ENCODE measurements at places on chromosomes 13 and 19.

DNA sequence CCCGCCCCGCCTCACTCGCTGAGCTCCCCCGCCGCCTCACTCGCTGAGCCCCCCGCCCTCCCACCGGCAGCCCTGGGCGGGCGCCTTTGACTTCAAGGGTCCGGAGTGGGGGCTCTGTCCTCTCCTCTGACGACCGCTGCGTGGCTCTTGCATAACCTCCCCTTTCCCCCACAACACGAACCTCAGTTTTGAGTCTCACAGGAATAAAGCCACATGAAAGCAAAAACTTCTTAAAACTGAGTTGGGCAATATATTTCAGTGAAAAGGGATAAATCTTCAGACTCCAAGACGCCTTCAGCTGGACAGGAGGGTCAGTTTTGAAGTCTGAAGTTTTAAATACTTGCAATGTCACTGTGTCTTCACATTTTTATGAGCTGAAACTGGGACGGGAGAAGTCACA is 70.6 kb upstream of the C13orf46 start:
- DNase-seq: no peak

DNA sequence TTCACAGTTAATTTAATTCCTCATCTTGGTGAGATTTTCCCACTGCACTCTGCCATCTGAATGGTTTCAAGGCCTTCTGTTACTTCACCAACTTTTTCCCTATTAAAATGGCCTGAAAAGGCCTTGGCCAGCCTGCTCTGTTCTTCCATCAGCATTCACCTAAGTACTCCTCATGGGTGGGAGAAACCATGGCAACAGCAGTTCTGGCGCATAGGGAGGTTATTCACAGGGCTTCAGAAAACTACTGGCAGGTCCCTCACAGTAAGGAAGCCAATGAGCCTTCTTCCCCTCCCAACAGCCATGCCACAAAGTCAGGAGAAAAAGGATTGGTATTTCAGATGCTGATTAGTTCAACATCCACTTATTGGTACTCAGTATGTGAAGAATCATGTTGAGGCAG is 17.2 kb upstream of the GJB2 start:
- DNase-seq: no peak

DNA sequence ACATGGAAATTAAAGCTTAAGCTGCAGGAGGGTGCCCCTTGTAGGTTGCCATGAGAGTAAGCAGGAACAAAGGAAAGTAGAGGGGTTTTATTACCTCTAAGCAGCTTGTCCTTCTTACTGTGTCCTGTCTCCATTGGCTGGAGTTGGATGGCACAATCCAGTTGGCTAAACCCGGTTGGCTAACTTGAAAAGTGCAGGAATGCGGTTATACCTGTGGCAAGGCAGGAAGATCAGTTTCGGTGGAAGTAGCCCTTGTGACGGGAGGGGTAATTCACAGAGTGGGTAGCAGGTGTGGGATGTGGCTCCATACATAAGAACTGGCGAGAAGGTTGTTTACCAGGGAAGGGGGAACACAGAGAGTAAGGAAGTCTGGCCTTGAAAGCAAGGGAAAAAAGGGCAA is 3.2 kb downstream of the ZNF726 start:
- DNase-seq: no peak

DNA sequence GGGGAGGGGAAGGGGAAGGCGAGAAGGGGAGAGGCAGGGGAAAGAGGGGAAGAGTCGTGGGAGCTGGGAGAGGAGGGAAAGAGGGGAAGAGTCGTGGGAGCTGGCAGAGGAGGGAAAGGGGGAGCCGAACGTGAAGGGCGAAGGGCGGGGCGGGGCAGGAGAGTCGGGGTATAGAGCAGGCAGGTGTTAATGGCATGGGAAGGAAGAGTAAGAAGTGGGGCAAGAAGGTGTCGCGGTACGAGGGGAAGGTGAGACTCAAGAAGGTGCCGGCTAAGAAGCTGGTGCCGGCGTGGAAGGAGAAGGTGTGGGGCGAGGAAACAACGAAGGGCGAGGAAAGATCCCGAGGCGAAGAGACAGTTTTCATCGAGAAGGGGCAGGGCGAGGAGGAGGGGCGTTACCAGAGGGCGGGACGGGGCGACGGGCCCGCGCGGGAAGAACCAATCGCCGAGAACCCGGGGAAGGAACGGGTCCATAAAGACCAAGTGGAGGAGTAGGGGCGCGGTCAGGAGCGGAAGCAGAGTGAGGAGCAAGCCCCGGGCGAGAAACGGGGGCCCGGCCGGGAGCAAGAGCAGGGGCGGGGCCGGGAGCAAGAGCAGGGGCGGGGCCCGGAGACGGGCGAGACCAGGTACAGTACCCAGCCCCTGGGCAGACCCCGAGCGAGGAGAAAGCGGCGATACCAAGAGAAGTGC is 463 bp downstream of the CATSPERG start:
- peak; percentile 99 for DNase-seq

GRCh38 chr19:1651568-1652291 is 685 bp downstream of the TCF3 start:
- peak; percentile 32 for DNase-seq

- no peak for DNase-seq
Measured at GRCh38 chr19:12638611-12639182, 27.8 kb downstream of the MAN2B1 start.

DNA sequence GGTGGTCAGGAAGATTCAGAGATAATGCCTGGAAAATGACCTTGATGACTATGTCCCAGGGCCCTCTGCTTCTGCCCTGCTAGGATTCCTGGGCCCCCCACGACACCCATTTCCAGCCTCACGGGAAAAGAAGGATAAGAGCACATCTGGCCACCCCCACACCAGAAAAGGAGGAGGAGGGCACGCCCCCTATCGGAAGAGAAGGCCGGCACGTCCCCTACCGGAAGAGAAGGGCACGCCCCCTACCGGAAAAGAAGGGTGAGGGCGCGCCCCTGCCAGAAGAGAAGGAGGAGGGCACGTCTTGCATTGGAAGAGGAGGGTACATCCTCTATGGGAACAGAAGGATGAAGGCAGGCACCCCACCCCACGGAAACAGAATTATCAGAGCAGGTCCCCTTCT is 84.3 kb downstream of the IER2 start:
- DNase-seq: peak; percentile 64

DNA sequence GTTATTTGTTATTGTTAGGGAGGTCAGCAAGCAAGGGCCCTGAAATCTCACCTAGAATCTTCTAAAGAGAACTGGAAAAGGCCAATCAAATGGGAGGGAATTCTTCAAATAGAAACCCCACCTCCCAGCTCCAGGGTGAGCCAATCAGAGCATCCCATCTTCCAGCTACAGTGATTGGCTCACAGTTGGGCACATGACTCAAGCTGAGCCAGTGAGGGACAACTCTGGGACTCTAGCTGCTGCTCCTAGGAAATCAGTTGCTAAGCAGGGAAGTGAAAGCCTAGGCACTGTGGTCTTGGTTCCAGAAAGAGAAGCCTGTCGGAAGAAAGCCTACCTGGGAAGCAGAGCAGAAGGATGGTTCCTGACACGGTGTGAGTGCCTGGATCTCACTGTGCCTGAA is 13.4 kb downstream of the TM6SF2 start:
- DNase-seq: no peak

DNA sequence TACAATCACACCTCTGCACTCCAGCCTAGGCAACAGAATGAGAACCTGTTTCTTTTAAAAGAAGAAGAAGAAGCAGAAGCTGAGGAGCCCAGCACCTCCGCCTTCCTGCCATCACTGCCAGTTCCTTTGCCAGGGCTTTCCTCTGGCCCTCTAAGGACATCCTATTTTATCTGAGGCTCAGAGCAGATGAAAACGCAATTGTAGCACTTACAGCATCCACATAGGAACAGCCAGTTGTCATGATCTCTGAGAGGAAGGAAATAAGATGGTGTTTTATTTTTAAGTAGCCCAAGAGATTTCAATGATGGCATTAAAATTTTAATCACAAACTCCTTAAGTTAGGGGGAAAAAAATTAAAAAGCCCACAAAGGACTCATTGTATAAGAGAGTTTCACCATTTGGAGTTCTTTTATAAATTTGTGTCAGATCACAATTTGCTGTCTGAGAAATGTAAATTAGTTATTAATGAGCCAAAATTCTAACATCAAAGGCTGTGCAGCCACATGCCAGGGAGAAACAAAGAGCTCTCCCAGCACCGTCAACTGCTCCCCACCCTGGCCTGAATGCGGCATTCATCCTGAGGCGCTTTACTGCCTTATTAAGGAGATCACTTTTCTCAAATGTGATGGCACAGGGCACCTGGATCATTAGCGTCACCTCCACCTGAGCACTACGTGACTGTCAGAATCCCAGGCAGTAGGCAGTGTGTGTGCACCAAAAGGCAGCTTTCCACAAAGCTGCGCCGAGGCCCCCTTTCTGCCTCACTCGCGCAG is 393.0 kb downstream of the FOXO1 start:
- DNase-seq: no peak

- DNase-seq: no peak
Measured at GRCh38 chr13:92649140-92649813, 577.3 kb upstream of the GPC6 start.

DNA sequence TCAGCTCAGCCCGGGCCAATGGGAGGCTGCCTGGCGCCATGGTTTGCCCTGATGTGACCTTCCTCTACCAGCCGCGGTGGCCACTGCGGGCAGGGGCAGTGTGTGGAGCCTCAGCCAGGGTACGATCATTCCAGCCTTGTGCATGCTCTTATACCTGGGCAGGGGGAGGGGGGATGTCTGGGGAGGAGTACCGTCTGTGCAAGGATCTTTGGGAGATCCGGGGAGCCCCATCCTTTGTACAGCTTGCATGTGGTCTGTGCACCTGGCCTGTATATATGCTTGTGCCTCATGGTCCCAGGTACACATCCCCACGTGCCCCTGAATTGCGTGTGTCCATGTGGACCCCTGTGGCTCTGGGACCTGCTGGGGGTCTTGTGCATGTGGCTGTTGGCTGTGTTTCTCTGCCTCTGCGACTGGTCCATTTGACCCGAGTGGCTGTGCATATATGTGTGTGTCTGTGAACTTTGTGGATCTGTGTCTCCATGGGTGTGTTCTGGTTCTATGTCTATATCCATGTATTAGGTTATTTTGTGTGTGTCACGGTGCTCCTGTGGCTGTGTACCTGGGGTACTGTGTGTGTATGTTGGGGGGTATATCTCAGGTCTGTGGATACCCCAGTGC is 12.8 kb upstream of the NANOS3 start:
- DNase-seq: no peak

- peak; percentile 63 for DNase-seq
Measured at GRCh38 chr19:33311326-33311682, 9.0 kb upstream of the CEBPA start.

DNA sequence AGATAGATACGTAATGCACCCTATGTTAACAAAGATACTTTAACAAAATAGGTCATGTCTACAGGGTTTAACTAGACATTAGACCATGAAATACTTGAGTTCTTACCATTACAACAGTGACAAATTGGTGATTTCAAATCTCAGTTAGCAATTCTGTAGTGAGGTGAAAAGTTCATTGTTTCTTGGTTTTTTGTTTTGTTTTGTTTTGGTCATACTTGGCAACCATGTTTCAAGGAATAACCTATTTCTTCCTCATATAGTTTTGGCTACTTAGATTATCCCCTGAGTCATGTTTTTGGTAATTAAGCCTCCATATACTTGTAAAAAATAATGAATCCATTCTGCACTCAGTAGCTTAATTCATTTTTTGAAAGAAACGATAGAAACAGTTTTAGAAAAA is 1200.4 kb downstream of the DIAPH3 start:
- DNase-seq: no peak

DNA sequence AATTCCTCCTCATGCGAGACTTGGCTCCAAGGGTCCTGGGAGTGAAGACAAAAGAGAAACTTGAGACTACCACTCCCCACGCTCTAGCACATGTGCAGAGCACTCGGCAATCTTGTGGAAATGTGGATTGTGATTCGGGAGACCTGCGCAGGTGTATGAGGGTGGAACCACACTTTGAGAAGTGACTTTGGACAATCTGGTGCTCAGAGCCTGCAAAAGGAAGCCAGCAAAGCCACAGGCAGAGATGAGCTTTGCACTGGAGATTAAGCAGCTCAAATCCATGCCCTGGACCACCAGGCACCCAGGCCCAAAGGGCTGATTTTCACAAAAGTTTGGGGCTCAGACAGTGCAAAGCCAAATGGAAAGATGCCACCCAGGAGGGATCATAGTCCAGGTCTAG is 162.5 kb upstream of the TSHZ3 start:
- DNase-seq: no peak

DNA sequence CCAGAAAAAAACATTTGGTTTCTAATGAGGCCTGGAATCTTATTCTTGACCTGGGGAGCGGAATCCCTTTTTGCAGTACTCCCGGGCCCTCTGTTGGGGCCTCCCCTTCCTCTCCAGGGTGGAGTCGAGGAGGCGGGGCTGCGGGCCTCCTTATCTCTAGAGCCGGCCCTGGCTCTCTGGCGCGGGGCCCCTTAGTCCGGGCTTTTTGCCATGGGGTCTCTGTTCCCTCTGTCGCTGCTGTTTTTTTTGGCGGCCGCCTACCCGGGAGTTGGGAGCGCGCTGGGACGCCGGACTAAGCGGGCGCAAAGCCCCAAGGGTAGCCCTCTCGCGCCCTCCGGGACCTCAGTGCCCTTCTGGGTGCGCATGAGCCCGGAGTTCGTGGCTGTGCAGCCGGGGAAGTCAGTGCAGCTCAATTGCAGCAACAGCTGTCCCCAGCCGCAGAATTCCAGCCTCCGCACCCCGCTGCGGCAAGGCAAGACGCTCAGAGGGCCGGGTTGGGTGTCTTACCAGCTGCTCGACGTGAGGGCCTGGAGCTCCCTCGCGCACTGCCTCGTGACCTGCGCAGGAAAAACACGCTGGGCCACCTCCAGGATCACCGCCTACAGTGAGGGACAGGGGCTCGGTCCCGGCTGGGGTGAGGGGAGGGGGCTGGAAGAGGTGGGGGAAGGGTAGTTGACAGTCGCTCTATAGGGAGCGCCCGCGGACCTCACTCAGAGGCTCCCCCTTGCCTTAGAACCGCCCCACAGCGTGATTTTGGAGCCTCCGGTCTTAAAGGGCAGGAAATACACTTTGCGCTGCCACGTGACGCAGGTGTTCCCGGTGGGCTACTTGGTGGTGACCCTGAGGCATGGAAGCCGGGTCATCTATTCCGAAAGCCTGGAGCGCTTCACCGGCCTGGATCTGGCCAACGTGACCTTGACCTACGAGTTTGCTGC is at the start of gene ICAM4:
ICAM4 (plus strand) TSS at position 153 of the 935 bp plus-strand sequence; CDS start at position 211, 58 bp downstream.
- DNase-seq: peak; percentile 74

- no peak for DNase-seq
Measured at GRCh38 chr19:424546-424945, 15.6 kb upstream of the C2CD4C start.

- DNase-seq: peak; percentile 89
Measured at GRCh38 chr13:98927951-98928927, 49.6 kb downstream of the DOCK9 start.

DNA sequence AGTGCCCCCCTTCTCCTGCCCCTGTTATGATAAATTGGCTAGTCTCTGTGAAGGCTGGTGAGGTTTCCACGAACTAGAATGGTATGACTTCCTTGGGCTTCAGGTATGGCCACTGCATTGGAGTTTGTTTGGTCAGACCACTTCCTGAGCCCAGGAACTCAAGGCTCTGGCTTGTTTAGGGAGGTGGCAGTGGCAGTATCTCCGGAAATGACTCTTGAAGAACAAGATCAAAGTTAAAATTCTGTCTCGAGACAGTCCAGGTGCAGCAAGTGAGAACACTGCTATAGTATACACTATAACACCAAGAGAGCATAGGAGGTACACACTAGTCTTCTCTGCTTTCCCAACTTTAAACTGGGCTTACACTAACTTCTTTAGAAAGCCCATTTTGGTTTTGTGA is 309.1 kb downstream of the KLF12 start:
- DNase-seq: no peak

Measured in Caco-2 (cell line).